Esophagus mucosa (tissue), 1 donor: ENCODE measurements at places on chromosomes 5 and 9. TPM values are rescaled to one million over a fixed set of nuclear protein-coding genes. Genes with fewer than 3 reads are reported as not detected.

GRCh38 chr5:173626505-173626820 lies 10.0 kb upstream of the BOD1 start:
- no peak for ATAC-seq

DNA sequence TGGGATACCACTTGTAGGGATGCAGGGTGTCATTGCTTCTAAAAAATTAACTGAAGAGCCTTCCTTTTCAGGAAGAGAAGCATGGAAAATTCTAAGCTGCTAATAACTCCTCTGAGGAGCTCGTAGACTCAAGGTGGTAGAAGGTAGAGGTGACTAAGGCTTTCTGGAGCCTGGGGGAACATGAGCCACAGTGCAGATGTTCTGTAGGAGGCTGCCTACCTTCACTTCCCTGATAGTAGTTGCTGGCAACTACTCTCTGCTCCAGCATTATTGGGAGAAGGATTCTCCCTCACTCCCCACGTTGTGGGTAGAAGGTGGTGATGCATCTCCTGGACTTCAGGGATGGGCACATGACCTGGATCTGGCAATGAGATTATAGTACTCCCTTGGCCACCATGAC lies 86.7 kb upstream of the STARD4 start:
- no peak for ATAC-seq

- ATAC-seq = peak; percentile 25
These were observed 623.5 kb upstream of the NUDT12 start for GRCh38 chr5:104186100-104186499.

Gene F2RL1
- 12.0 TPM for total RNA-seq

Gene TMEM252
- total RNA-seq = not detected
